ENCODE measurements at places on chromosomes 16 and 17.

DNA sequence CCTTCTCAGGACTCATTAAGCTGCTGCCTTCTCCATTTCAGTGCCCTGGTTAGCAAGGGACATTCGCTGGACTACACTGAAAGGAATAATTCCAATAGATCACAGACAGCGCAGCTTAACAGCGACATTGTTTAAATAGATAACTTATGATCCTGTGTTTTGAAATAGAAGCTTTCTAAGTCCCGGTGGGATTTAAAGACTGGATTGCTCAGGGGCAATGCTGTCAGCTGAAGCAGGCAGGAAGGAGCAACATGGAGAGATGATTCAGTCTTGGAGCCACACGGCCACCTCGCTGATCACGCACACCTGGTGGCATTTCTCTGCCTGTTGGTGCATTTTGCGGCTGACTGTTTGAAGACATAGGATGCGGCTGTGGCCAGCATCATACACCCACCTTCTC lies 292.0 kb downstream of the FOXL1 start:
- DNase-seq, result no peak

DNA sequence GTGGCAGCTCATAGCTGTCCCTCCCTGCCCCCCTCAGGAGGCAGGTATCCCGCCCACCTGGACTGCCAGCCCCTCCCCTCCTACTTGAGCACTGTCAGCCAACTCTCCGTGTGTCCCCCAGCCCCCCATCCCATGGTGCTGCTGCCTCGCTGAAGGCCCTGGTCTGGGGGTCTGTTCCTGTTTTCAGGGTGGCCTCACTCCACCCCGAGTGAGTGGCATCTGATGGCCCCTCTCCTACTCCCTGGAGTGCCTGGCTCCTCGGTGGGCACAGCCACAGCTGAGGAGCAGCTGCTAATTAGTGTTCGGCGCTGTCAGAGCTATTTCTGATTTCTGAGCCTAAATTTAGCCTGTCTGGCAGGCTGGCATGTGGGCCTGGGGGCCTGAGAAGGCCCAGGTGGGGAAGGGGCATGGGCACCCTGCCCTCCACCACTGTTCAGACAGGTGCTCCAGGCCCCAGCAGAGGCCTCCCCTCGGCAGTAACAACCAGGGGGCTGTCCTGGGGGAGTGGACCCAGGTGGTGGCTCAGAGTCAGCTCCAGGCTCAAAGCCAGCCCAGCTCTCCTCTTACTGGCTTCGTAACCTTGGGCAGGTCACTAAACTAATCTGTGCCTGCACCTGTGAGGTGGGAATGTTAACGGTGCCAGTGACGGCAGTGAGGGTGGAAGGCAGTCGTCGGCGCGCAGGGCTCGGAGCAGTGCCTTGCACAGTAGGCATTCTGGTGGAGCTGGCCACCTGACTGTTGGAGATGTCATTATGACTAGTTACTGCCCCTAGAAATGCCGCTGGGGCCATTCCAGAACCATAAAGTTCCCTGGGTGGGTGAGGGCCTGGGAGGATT lies 6.5 kb downstream of the FMNL1 start:
- DNase-seq, result no peak

DNA sequence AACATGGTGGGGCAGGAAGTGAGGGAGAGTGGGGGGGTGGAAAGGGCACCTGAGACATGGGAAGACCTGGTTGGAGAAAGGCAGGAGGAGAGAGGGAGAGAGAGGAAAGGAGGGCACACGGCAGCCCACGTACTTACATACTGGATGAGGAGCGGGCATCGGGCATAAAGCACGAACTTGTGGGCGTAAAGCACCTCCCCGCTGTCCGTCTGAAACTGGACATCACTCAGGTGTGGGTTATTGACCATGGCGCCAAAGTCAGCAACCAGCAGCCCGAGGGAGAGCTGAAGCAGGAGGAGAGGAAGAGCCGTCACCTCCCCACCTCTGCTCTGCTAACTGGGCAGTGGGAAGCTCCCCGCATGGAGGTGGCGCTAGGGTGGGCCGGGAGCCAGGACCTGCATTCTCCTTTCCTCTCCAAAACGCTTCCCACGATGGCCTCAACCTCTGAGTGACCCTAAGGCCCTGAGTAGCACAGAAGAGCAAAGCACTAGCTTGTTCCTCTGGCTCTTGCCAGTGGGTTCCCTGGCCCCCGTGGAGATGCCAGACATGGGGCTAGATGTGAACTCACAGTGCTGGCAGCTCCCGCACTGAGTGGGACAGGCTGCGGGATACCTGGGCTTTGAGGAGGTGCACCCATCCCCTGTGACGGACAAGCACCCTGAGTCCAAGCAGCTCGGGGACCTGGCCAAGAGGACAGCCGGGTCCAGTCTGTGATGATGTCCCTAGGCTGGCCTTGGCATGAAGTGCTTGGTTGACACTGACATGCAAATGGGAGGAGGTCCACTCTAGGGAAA lies 16.9 kb downstream of the SLX4 start:
- no peak for DNase-seq

DNA sequence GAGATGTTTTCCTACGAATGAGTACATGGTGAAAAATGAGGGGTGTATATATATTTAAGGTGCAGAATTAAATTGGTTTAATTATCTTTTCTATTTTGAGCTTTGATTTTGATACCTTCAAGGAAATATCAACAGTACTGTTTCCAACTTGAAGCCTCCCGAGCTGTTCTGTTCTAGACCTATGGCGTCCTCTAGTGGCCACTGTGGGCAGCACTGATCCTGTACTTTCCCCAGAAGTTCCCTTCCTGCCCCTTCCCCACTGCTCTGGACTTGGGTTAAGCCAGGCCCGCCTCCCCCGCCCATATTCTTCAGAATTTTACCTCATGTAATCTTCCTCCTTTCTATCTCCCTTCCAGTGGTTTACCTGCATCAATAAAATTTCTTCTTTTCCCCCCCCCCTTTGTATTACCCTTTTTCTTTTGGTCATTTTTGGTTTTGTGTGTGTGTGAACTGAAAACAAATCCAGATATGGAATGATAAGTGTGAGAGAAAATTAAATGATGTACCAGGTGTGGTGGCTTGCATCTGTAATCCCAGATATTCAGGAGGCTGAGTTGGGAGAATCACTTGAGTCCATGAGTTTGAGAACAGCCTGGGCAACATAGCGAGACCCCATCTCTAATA lies 1643.5 kb downstream of the TP53TG3F start:
- peak; percentile 6 for DNase-seq

DNA sequence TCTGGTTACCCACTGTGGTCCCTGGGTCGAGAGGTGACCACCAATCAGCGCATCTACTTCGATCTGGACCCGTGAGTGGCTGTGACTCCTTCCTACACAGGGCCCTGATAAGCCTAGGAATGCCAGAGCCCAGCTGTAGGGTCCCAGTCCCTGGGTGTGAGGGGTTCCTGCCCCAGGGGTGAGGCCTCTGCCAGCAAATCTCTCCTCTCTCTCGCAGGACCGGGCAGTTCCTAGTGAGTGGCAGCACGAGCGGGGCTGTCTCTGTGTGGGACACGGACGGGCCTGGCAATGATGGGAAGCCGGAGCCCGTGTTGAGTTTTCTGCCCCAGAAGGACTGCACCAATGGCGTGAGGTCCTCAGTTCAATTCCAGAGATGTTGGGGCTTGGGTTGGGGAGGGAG lies 2.2 kb upstream of the EFNB3 start:
- DNase-seq, result no peak

- no peak for DNase-seq
Measured at GRCh38 chr16:49625311-49626065, 230.4 kb downstream of the ZNF423 start.

- no peak for DNase-seq
Measured at GRCh38 chr17:2815781-2816185, 19.5 kb downstream of the RAP1GAP2 start.

GRCh38 chr16:17348042-17348783 lies 122.5 kb downstream of the XYLT1 start:
- DNase-seq, result no peak

GRCh38 chr16:82793528-82794245 lies 166.9 kb downstream of the CDH13 start:
- DNase-seq, result no peak

DNA sequence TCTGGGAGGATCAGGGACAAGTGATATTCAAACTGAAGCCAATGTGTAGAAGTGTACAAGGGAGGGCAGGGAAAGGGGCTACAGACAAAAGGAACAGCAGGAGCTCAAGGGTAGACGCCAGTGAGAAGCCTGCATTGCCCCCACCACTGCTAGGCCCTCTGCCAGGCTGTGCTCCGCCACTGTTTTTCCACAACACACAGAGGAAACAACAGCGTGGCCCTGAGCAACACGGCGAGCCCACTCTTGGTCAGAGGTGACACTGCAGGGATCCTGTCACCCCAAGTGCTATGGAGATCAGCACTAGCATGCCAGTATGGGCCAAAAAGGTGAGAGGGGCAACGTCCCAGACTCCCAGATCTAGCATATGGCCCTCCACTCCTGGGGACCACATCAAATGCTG lies 23.4 kb downstream of the MYO18A start:
- no peak for DNase-seq

Data from AML-193 (cell line).